Stomach (tissue), 19 donors: ENCODE measurements at places on chromosomes 4 and X. TPM values are rescaled to one million over a fixed set of nuclear protein-coding genes. Genes with fewer than 3 reads are reported as not detected.

MAPK10 gene
- 7.3 TPM for polyA plus RNA-seq

SMIM10 gene
- 13.1 TPM for polyA plus RNA-seq

SPATA4 gene
- polyA plus RNA-seq, result not detected

LRIT3 gene
- polyA plus RNA-seq, result 0.13 TPM

CXCL5 gene
- polyA plus RNA-seq, result 21.2 TPM

CDKL5 gene
- polyA plus RNA-seq, result 0.61 TPM

CT45A5 gene
- polyA plus RNA-seq, result not detected

ADH7 gene
- 62.2 TPM for polyA plus RNA-seq

TAF9B gene
- polyA plus RNA-seq, result 11.7 TPM

RTL3 gene
- polyA plus RNA-seq, result not detected

CSTF2 gene
- 5.8 TPM for polyA plus RNA-seq

DCHS2 gene
- polyA plus RNA-seq, result 0.30 TPM

FOXR2 gene
- not detected for polyA plus RNA-seq

RP2 gene
- 3.6 TPM for polyA plus RNA-seq

FAM50A gene
- polyA plus RNA-seq, result 82.2 TPM

FAM47C gene
- not detected for polyA plus RNA-seq

SNX25 gene
- 4.7 TPM for polyA plus RNA-seq

MAMLD1 gene
- 1.1 TPM for polyA plus RNA-seq

PSAPL1 gene
- polyA plus RNA-seq, result 0.03 TPM

TRIM60 gene
- polyA plus RNA-seq, result not detected

WNK3 gene
- polyA plus RNA-seq, result 0.18 TPM

RAB40A gene
- 0.98 TPM for polyA plus RNA-seq

ZNF630 gene
- polyA plus RNA-seq, result 1.8 TPM

NPY1R gene
- polyA plus RNA-seq, result 0.33 TPM

BRS3 gene
- polyA plus RNA-seq, result not detected

F11 gene
- 0.18 TPM for polyA plus RNA-seq

PRDM5 gene
- polyA plus RNA-seq, result 1.5 TPM

ADGRG4 gene
- under 0.01 TPM for polyA plus RNA-seq

HSFX2 gene
- polyA plus RNA-seq, result not detected

IL2 gene
- not detected for polyA plus RNA-seq

FAM149A gene
- 5.6 TPM for polyA plus RNA-seq

SUPT20HL1 gene
- polyA plus RNA-seq, result not detected

SLIT2 gene
- 2.6 TPM for polyA plus RNA-seq

ANOS1 gene
- polyA plus RNA-seq, result 0.12 TPM

NUDT6 gene
- 5.7 TPM for polyA plus RNA-seq

GAK gene
- 128 TPM for polyA plus RNA-seq

RNF128 gene
- 7.5 TPM for polyA plus RNA-seq

AR gene
- 0.76 TPM for polyA plus RNA-seq

NAP1L2 gene
- 2.0 TPM for polyA plus RNA-seq

CENPVL3 gene
- polyA plus RNA-seq, result not detected

NLRP2B gene
- polyA plus RNA-seq, result not detected

DRP2 gene
- polyA plus RNA-seq, result 0.12 TPM

CSAG1 gene
- not detected for polyA plus RNA-seq

HTATSF1 gene
- 20.3 TPM for polyA plus RNA-seq

TMPRSS11F gene
- 1.4 TPM for polyA plus RNA-seq
